Stimulated activated CD4-positive, alpha-beta T cell treated with anti-CD3 and anti-CD28 coated beads, TNF-alpha, amount 100 ng/mL, for 1 hour (primary cell): ENCODE measurements at places on chromosomes 12 and 14.

GRCh38 chr14:61609191-61609843 lies 86.0 kb upstream of the HIF1A start:
- no peak for DNase-seq

DNA sequence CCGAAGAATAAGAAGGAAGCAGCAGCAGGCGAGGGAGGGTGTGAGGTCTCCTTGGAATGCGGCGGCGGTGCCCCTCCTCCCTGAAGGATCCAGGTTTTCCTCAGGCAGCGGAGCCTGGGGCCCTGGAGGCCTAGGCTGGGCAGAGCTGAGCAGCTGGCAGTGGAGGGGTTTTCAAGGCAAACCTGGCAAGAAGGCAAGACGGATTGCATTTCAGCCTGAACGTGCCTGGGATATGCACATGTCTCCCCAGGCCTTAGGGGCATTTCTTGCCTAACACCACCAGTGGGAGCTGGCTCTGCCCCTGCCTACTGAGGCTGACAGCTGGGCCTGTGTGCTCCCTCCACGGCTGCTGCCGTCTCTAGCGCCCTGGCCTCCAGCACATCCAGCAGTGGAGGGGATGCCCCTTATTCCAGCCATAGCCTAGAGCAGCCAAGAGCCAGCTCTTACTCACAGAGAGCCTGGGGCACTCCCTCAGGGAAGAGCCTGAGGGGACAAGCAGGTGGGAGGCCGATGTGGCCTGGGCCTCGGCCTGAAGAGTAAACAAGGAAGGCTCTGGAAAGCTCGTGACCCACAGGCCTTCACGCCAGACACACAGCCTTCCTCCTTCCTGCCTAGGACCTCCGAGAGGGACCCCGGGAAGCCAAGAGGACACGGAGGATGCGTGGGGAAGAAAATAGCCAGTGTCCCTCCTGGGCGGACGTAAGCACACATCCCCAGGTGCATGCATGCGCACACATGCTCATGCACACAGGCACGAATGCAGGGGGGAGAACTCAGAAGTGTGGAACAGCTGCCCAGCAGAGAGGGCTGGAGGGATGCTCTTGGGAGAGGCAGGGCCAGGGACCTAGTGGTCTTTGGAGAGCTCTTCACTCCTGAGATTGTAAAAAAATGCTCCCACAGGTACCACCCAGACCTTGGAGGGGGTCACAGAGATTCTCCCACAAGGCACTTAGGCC lies 23.0 kb upstream of the EIF2B2 start:
- DNase-seq = no peak

GRCh38 chr14:96320605-96321004 lies 42.5 kb downstream of the ATG2B start:
- no peak for DNase-seq

DNA sequence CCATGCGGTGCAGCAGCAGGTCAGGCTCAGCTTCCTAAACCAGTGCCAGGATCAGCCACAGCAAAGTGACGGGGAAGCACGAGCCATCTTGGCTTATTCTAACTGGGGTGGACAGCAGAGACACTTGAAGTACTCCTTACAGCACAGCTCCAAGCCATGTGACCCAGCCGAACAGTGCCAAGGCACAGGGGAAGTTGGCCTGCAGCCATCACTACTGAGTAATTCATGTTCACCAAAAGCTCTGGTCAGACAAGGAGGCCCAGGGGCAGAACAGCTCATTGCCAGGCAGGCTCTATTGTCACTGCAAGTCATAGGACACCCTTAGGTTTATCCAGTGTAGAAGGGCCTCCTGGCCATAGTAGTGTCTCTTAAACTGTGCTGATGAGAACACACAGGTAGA lies 23.4 kb upstream of the SLC35F4 start:
- no peak for DNase-seq

- DNase-seq = no peak
Measured at GRCh38 chr12:9674226-9674590, 4.7 kb downstream of the CLEC2D start.

DNA sequence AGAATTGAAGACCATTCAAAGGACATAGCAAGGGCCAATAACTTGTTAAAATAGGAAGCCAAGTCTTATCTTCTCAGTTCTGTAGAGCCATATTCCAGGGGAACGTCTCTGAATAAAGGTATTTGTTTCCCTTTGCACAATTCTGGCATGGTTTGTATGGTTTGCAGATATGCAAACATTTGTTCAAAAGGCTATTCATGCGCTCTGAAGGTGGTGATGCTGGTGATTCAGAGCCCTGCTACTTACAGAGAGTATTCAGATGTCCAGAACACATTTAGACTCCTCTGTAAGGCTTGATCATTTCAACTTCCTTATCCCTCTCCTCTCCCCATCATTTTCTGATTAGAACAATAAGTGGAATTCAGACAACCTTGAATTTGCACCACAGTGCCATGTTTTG lies 35.9 kb downstream of the SLC4A8 start:
- no peak for DNase-seq

DNA sequence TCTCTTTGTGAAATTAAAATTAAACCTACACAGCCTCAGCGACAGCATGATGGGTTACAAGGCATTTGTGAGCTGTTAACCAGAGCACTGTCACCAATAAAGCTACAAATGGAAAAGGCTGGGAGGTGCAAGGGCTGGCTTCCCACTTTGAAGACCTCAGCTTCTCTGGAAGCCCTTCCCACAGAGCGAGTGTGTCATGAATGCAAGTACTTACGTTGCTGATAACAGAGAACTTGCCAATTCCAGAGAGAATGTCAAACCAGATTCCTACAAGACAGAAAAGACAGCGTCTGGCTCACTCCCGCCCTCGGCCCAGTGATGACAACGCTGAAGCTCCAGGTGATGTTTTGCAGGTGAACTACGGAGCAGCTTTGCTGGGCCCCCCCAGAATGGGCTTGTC lies 145.8 kb downstream of the NTF3 start:
- no peak for DNase-seq

- no peak for DNase-seq
Measured at GRCh38 chr12:130813949-130814348, 25.1 kb downstream of the STX2 start.

- DNase-seq = no peak
Measured at GRCh38 chr12:47551426-47551851, 154.4 kb downstream of the RPAP3 start.

DNA sequence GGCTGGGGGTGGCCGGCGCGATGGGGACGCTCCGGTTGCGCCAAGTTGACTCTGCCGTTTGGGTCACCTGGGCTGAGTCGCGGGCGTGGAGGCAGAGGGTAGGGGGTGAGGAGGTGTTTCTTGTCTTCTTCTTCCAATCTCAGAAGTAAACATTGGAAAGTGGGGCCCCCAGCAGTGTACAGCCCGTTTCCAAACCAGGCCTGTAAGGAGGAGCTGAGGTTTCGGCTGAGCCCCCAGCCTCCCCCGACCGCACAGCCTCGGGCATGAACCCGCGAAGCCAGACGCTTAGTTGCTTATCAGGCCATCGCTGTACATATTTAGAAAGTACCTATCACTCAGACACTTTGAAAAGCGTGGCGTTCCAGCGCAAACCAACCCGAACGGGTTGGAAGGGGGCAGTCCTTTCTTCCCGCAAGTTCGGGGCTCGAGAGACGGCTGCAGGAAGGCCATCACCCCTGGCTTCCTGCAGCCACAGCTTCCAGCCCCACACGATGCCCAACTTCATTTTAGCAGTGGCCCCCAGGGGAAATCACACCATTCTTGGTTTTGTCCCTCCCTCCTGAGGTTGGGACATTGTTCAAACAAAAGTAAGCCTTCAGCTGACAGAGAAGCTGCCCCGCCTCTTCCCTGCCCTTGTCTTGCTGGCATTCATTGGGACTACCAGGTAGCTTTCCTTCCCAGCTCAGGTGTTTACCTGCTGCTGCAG lies 164.1 kb downstream of the ZFP36L1 start:
- DNase-seq = no peak

- no peak for DNase-seq
Measured at GRCh38 chr12:10718279-10718821, 4.8 kb downstream of the YBX3 start.

- peak; percentile 36 for DNase-seq
Measured at GRCh38 chr14:100317912-100318808, 5.0 kb upstream of the SLC25A47 start.

- no peak for DNase-seq
Measured at GRCh38 chr12:95136598-95136997, 63.2 kb upstream of the NR2C1 start.

DNA sequence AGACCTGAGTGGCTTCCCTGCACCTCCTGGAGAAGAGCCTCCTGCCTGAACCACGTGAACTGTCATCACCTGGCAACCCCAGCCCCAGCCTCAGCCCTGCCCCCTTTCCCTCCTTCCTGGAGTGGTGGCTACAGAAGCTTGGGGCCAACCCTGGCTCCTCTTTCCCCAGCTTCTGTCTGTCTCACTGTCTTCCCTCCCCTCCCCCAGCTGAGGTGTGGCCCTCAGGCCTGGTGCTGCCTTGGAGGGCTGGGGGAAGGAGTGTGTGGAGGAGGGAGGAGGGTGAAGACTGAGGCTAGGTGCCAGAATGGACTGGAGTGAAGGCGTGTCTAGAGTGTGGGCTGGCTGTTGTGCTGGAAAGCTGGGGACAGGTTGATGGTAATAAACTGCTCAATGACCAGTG lies 9.7 kb downstream of the NFATC4 start:
- no peak for DNase-seq

DNA sequence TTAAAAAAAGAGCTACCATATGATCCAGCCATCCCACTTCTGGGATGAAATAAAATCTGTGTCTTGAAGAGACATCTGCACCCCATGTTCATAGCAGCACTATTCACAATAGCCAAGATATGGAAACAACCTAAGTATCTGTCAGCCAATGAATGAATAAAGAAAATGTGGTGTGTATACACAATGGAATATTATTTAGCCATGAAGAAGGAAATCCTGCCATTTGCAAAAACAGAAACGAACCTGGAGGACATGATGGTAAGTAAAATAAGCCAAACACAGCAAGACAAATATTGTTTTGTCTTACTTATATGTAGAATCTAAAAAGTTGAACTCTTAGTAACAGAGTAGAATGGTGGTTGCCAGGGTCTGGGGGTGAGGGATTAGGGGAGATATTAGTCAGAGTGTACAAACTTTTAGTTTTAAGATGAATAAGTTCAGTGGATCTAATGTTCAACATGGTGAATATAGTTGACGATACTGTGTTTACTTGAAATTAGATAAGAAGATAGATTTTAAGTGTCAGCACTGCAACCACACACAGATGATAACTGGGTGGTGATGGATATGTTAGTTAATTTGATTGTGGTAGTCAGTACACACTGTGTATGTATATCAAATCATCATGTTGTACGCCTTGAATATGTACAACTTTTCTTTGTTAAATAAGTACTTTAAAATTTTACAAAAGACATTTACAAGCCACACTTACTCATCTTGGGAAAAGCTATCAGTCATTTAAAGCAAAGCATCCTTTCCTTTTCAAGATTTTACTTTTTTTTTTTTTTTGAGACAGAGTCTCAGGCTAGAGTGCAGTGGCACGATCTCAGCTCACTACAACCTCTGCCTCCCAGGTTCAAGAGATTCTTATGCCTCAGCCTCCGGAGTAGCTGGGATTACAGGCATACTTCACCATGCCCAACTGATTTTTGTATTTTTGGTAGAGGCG lies 89.9 kb downstream of the BICD1 start:
- DNase-seq = no peak

DNA sequence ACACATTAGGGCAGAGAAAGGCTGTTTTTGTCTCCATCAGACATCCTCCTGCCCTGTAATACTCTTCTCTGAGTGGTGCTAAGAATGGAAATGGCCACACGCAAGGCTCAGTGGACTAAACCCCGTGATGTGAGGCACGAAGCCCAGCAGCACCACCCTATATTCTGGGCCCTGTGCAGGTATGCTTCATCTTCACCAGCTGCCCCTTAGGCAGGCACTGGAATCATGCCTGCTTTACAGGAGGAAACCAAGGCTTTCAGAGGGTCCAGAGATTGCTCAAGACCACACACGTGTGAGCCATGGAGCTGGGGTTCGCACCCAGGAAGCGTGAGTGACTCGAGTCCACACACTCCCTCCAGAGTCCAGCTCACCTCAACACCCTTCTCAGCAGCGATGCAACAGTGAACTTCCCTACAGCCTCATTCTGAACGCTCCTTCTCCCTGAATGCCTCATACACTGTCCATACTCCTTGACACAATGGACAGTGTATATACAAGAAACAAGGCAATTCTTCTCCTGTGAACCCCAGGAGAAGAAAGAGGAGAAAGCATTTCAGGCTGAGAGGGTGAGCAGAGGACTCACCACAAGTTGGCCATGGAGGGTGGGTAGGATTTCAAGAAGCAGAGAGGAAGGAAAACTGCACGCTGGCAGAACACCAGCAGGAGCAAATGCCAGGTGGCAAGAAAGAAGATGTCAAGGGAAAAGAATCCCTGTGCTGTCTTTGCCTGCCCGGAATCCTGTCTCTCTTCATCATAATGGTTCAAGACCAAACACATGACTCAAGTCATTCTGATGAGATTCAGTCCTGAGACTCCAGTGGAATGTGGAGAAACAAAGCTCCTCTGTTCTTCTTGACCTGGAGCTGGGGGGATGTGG lies 39.1 kb downstream of the NT5DC3 start:
- DNase-seq = no peak

DNA sequence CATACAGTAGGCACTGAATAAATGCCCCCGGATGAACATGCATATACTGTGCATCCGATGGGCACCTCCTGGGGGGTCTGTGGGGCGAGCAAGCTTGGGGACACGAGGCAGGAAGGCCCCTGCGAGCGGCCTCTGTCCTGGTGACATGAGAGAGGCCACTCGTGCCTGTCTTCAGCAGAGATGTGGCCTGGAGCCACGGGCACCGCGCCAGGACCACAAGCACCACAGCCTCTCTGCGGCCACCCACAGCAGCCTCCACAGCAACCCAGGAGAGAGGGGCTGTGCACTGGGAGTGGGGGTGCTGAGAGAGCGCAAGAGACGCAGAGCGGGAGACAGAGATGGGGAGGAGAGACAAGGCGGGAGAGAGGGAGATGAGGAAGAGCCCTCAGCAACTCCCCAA lies 118.5 kb downstream of the RFLNA start:
- DNase-seq = no peak

DNA sequence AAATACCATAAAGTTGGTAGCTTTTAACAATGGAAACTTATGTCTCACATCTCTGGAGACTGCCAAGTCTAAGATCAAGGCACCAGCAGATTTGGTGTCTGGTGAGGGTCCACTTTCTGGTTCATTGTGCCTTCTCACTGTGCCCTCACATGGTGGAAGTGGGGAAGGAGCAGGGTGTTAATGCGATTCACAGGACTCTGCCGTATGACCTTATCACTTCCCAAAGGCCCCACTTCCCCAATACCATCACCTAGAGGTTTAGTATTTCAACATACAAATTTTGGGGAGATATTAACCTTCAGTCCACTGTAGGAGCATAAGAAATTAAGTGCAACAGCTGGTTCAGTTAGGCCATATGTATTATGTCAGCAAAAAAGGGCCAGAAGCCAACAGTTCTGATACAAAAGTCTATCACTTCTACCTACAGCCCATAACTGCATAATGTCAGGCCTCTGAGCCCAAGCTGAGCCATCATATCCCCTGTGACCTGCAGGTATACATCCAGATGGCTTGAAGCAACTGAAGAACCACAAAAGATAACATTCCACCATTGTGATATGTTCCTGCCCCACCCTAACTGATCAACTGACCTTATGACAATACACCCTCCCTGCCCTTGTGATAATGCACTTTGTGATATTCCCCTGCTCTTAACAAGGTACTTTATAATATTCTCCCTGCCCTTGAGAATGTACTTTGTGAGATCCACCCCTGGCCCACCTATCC lies 24.7 kb downstream of the DDHD1 start:
- DNase-seq = no peak

- no peak for DNase-seq
Measured at GRCh38 chr12:54564768-54565167, 15.4 kb downstream of the PDE1B start.

- no peak for DNase-seq
Measured at GRCh38 chr12:79537675-79538074, 153.1 kb downstream of the PAWR start.

- no peak for DNase-seq
Measured at GRCh38 chr14:36134038-36134437, 42.5 kb downstream of the PTCSC3 start.
